H9 (cell line): ENCODE measurements at places on chromosomes 5 and 9.

- DNase-seq, result peak; percentile 28
- H3K4me1 ChIP-seq, result peaks cover 7% of the 10 kb centered on the region
- no peak overlapping the region for H3K27ac ChIP-seq
- H3K4me3 ChIP-seq, result no peak overlapping the region
Measured at GRCh38 chr9:26786564-26786963, 106.0 kb downstream of the CAAP1 start.

- no peaks in the 10 kb centered on the region; the same call in 1 of the 2 replicates for H3K4me1 ChIP-seq
- DNase-seq, result no peak
- no peaks in the 10 kb centered on the region for H3K27me3 ChIP-seq
- no peaks in the 10 kb centered on the region for H3K36me3 ChIP-seq
- H3K27ac ChIP-seq, result no peak overlapping the region
- H3K4me3 ChIP-seq, result no peak overlapping the region
Measured at GRCh38 chr5:15037247-15037908, 165.8 kb upstream of the ANKH start.

- no peaks in the 10 kb centered on the region for H3K4me1 ChIP-seq
- no peak overlapping the region for H3K27ac ChIP-seq
- H3K27me3 ChIP-seq, result no peaks in the 10 kb centered on the region
- DNase-seq, result peak; percentile 2
Measured at GRCh38 chr9:92639124-92639523, 30.8 kb downstream of the IPPK start.

GRCh38 chr5:6718718-6719117 is 5.5 kb downstream of the TENT4A start:
- no peaks in the 10 kb centered on the region; the same call in 1 of the 2 replicates for H3K4me1 ChIP-seq
- H3K4me3 ChIP-seq, result no peak overlapping the region
- H3K27ac ChIP-seq, result no peak overlapping the region

- no peak overlapping the region for H3K27ac ChIP-seq
- peak overlapping the region; percentile 19; the same call in 1 of the 3 replicates for H3K4me3 ChIP-seq
- peaks cover 9% of the 10 kb centered on the region for H3K4me1 ChIP-seq
- no peak for DNase-seq
- no peaks in the 10 kb centered on the region for H3K27me3 ChIP-seq
Measured at GRCh38 chr5:90483206-90483605, 8.5 kb downstream of the POLR3G start.

DNA sequence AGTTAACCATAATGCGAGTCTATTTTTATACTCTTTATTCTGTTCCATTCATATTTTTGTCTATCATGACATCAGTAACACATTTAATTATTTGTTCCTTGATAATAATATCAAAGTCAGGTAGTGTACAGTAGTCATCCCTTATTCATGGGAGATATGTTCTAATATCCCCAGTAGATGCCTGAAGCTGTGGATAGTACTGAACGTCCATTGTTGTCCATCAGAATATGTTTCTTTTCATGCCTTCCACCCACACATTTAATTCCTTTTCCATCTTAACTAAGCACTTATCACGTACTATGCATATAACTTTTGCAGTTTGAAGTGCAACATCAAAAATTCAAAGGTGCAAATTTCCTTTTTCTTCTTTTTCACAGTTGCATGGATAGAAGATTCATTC is 53.6 kb downstream of the FER start:
- DNase-seq, result no peak
- peaks cover 30% of the 10 kb centered on the region for H3K36me3 ChIP-seq
- H3K27me3 ChIP-seq, result no peaks in the 10 kb centered on the region
- H3K4me1 ChIP-seq, result no peaks in the 10 kb centered on the region
- H3K4me3 ChIP-seq, result no peak overlapping the region

DNA sequence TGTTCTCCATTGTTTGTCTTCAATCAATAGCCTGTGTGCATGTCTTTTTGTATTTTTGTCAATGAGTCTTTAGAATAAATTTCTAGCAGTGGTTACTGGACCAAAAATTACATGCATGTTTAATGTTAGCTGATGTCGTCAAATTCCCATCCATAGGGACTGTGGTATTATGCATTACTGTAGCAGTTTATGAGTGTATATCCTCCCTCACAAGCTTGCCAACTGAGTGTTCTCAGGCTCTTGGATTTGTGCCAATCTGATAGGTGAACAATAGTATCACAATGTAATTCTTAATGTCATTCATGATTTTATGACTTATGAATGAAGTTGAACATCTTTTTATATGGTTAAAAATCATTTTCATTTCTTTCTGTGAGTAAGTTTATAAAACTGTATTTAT is 13.0 kb downstream of the SNX24 start:
- no peak overlapping the region for H3K4me3 ChIP-seq
- H3K27me3 ChIP-seq, result no peaks in the 10 kb centered on the region
- DNase-seq, result no peak
- no peak overlapping the region for H3K27ac ChIP-seq
